ENCODE measurements at places on chromosomes 2 and 18. TPM values are rescaled to one million over a fixed set of nuclear protein-coding genes. Genes with fewer than 3 reads are reported as not detected.

DNA sequence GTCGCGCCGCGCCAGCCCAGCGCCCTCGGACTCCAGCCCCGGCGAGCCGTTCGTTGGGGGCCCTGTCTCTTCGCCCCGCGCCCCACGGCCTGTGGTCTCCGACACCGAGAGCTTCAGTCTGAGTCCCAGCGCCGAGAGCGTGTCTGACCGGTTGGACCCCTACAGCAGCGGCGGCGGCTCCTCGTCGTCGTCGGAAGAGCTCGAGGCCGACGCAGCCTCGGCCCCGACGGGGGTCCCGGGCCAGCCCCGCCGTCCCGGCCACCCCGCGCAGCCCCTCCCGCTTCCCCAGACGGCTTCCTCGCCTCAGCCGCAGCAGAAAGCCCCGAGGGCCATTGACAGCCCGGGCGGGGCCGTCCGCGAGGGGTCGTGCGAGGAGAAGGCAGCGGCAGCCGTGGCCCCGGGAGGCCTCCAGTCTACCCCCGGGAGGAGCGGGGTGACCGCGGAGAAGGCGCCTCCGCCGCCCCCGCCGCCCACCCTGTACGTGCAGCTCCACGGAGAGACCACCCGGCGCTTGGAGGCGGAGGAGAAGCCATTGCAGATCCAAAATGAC lies 1.4 kb downstream of the PHLPP1 start:
- DNase-seq = peak; percentile 79

GRCh38 chr2:179049203-179049545 lies 763 bp downstream of the CCDC141 start:
- no peak for DNase-seq

- DNase-seq = no peak
Measured at GRCh38 chr18:1075322-1075721, 170.7 kb downstream of the ADCYAP1 start.

- DNase-seq = peak; percentile 57
Measured at GRCh38 chr2:60551240-60552077, 2.0 kb downstream of the BCL11A start.

GRCh38 chr2:53739032-53739431 lies 28.6 kb upstream of the CHAC2 start:
- DNase-seq = no peak

Gene CHRND
- total RNA-seq = not detected

Gene BCL2
- total RNA-seq = 4.9 TPM
